Naive thymus-derived CD8-positive, alpha-beta T cell (primary cell): ENCODE measurements at places on chromosomes 6 and 20.

DNA sequence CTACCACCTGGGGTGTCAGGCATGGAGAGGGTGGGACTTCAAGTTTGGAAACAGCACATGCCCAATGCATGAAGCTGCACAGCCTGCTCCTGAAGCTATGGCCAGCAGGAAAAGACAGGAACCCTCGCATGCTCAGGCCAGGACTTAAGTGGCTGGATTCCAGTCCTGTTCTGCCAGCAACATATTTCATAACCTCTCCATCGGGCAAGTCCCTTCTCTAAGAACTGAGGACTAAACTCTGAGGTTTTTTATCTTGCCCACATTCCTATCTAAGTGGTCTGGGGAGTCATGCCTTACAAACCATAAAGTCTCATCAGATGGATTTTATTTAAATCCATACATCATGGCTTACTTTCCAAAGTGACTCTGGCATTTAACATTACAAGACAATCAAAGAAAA, 27.5 kb upstream of the AGPAT4 start:
- H3K4me3 ChIP-seq: no peak overlapping the region
- no peak overlapping the region for H3K27ac ChIP-seq
- H3K4me1 ChIP-seq: no peaks in the 10 kb centered on the region
- DNase-seq: no peak

DNA sequence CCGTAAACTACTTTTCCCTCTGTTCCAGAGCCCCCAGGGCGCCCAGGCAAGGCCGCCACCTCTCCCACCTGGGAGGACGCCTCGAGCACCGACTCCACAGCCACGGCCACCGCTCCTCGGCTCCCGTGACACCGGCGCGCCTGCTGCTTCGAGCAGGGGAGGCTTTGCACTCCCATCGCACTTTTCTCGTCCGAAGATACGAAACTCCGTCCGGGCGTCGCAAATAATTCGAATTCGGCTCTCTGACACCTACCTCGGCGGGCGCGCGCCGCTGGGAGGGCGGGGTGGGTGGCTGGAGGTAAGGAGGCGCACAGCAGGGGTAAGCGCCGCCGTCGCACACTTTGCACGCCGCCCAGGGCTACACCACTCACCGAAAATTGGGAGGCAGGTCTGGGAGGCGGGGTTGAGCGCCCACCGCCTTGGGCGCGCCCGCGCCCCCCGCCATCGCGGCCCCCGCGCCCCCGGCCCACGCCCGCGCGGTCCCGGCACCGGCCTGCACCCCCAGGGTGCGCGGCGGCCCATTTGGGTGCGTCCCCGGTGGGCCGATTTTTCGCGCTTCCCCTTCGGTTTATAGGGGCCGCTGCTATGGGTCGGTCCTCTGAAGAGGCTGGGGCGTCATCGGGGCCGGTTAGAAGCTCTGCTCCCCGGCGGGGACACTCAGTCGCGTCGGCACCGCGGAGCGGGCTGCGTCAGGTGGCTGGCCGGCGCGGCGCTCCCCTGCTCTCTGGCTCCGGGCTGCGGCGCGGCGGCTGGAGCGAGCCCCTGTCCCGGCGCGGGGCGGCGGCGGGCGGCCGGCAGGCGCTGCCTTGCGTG, 36.2 kb downstream of the GNAS start:
- H3K4me1 ChIP-seq: peaks cover 22% of the 10 kb centered on the region
- H3K27ac ChIP-seq: no peak overlapping the region
- H3K27me3 ChIP-seq: no peaks in the 10 kb centered on the region
- no peaks in the 10 kb centered on the region for H3K36me3 ChIP-seq
- H3K4me3 ChIP-seq: peak overlapping the region; percentile 81
- peak; percentile 75 for DNase-seq

- H3K4me3 ChIP-seq: no peak overlapping the region
- no peaks in the 10 kb centered on the region for H3K27me3 ChIP-seq
- H3K36me3 ChIP-seq: peaks cover 8% of the 10 kb centered on the region
- DNase-seq: no peak
- H3K27ac ChIP-seq: no peak overlapping the region
Measured at GRCh38 chr6:38001386-38001785, 181.9 kb downstream of the ZFAND3 start.

- H3K36me3 ChIP-seq: no peaks in the 10 kb centered on the region
- no peak overlapping the region for H3K27ac ChIP-seq
- H3K4me3 ChIP-seq: no peak overlapping the region
- H3K4me1 ChIP-seq: no peaks in the 10 kb centered on the region
Measured at GRCh38 chr6:99092461-99092860, 144.7 kb upstream of the FBXL4 start.

DNA sequence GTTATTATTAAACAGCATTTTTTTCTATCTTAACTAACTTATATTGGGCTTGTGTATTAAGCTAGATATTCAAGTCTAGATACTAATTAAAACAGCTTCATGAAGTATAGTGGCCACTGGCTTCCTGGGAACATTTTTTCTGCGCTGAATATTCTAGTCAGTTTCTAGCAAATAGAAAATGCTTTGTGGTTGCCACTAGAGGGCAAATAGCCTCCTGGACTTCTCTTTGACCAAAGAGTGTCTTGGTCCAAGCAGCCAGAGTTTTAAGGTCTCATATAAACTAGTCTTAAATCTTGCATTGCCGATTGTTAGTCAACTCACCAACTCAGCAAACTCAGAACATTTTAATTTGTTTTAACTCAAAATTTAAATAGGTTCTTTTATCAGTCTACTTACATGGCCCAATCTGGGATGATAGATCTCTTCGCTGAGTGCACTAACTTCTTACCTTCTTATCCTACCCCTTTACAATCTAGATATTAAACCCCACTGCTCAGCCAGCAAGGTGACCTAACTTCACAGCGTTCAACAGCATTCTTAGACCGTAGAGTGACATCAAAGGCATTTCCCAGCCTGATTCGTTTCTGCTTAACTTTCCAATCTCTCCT, 24.6 kb upstream of the ID4 start:
- no peaks in the 10 kb centered on the region for H3K4me1 ChIP-seq
- no peak overlapping the region for H3K4me3 ChIP-seq
- no peaks in the 10 kb centered on the region for H3K36me3 ChIP-seq
- H3K27me3 ChIP-seq: no peaks in the 10 kb centered on the region
- H3K27ac ChIP-seq: no peak overlapping the region

- no peak overlapping the region for H3K27ac ChIP-seq
- no peaks in the 10 kb centered on the region for H3K36me3 ChIP-seq
- no peak overlapping the region for H3K4me3 ChIP-seq
- no peaks in the 10 kb centered on the region for H3K4me1 ChIP-seq
- no peak for DNase-seq
- H3K27me3 ChIP-seq: no peaks in the 10 kb centered on the region
Measured at GRCh38 chr6:40807484-40807883, 220.3 kb upstream of the LRFN2 start.

- H3K4me3 ChIP-seq: no peak overlapping the region
- H3K27me3 ChIP-seq: peaks cover 10% of the 10 kb centered on the region
- H3K27ac ChIP-seq: no peak overlapping the region
- no peak for DNase-seq
Measured at GRCh38 chr6:110486756-110487155, 10.3 kb upstream of the SLC22A16 start.

DNA sequence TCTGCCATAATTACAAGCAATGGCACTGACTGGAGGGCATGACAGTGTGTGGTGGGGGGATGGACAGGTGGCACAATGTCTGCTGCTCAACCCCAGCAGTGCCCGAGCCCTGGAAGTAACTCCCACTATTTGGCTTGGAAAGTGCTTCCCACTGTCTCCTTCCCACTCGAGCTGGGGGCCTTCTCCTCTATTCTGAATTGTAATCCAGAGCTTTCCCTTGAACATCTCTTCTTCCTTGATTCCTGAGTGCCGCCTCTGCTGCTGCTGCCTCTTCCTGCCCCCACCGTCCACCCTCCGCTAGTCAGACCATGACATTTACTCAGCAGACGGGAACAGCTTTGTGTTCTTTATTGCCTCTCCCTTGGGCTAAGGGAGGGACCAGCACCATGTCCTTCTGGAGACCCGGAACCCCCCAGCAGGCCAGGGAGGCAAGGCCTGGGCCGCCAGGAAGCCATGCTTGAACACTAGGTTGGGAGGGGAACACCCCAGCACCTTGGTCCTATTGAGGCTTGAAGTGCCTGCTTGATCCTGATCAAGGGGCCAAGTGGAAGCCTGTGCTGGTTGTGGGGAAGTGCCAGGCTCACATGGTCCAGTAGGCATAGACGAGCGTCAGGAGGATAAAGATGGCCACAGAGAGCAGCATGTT, 17.0 kb downstream of the CCDC167 start:
- peaks cover 40% of the 10 kb centered on the region for H3K36me3 ChIP-seq
- peaks cover 1% of the 10 kb centered on the region for H3K4me1 ChIP-seq
- no peak overlapping the region for H3K27ac ChIP-seq
- no peak overlapping the region for H3K4me3 ChIP-seq
- no peak for DNase-seq

DNA sequence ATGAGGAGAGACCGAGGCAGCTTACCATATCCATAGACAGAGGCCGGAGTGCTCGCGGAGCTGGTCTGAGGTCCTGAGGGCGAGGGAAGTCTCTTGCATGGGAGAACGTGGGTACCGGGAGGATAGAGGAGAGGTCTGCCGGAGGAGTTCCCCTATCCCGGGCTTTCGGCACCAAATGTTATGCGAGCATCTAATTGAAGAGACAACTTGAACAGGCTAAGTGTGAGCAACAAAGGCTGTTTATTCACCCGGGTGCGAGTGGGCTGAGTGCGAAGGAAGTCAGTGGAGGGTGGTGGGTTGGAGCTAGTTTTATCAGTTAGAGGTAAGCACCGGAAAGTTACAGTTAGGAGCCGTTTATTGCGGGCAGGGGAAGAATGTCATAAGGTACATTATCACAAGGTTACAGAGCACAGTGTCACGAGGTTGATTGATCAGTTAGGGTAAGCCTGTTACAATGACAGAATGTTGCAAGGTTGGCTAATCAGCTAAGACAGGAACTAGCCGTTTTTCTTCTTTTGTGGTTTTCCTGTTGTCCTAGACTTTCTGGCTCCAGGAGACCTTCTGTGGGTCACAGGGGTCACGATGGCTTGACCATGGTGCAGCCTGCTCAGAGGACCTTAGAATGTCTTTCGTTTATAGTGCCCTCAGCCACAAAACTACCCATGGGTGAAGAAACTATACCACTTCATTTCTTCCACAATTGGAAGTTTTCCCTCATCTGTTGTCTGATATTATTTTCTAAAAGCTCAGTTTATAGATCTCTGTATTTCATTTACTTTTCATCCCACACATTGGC, 746.0 kb upstream of the ADGRB3 start:
- no peaks in the 10 kb centered on the region for H3K36me3 ChIP-seq
- H3K27ac ChIP-seq: no peak overlapping the region
- H3K27me3 ChIP-seq: no peaks in the 10 kb centered on the region
- no peak overlapping the region for H3K4me3 ChIP-seq
- DNase-seq: no peak

DNA sequence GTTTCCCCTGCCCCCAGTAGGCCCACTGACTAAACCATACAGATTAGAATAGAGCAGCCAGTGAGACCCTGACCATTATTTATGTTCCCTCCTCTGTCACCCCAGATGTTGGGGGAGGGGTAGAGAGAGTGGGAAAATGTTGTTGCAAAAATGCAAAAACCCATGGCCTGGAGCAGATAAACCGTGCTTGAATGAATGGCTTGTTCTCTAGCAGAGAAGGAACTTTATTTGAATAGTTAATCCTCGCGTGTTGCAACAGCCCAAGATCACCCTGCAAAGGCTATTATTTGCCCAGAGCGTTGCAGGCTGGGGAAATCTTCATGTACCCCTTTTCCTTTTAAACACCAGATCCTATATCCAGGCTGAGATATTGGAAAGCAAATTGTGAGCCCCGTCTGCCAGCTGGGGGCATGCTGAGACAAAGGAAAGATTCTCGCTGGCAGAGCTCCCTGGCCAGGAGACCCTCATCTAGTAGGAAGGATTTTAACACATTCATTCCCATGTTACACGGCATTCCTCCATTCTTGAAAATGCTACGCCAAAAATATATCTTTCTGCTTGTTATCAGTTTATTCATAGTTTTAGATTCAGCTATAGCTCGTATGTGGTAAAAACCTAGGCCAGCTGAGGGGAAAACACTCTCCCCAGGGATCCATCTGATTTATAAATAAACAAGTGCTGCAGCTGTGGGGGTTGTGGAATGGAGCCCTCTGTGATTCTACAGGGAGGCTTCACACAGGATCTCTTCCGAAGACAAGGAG, 53.0 kb downstream of the LINC00237 start:
- H3K36me3 ChIP-seq: no peaks in the 10 kb centered on the region
- H3K27ac ChIP-seq: no peak overlapping the region

DNA sequence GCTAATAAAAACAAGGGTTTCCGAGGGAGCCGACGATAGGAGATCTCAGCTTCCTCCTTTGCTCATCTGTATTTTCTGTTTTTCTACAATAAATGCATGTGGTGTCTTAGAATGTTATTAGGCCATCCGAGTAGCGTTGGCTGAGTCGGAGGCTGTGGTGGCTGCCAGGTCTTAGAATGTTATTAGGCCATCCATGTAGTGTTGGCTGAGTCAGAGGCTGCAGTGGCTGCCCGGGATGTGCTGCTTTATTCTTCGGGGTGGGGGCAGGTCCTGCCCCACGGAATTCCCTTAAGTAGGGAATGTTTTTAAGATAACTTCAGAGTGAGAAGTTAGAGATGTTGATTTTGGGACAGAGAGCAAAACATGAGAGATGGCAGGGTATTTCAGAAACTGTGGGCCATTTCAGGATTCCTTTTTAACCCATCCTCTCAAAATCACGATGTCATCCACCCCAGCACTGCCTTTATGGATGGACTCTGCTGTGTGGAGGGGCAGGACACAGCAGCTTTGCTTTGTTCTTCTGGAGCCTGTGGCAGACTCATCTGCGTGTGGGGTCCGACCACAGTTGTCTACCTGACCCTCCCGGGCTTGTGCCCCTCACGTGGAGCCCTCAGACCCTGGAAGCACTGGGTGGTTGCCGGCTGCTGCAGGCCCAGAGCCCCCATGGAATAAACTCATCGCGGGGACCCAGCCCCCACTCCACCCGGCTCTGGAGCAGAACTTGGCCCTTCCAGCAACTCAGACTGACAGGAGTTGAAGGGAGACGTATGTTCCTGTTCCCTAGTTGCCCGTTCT, 20.4 kb downstream of the OSBPL2 start:
- no peak overlapping the region for H3K27ac ChIP-seq
- no peak for DNase-seq
- H3K36me3 ChIP-seq: no peaks in the 10 kb centered on the region
- no peak overlapping the region for H3K4me3 ChIP-seq
- H3K4me1 ChIP-seq: peaks cover 7% of the 10 kb centered on the region
- no peaks in the 10 kb centered on the region for H3K27me3 ChIP-seq

DNA sequence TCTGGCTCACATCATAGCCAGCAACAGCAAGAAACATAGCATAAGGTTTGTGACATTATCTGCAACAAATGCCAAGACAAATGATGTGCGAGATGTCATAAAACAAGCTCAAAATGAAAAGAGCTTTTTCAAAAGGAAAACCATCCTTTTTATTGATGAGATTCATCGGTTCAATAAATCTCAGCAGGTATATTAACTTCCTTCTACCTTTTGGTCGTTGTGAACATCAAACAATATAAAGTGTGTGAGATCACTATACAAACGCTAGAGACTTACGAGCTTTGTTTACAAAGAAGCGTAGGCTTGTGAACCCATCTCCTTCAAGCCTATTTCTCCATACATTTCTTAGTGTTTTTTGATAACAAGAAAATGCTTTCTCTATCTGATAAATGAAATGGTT, 3.5 kb downstream of the WRNIP1 start:
- H3K27me3 ChIP-seq: no peaks in the 10 kb centered on the region
- H3K27ac ChIP-seq: peak overlapping the region; percentile 71
- H3K4me3 ChIP-seq: peak overlapping the region; percentile 94
- no peak for DNase-seq
- H3K4me1 ChIP-seq: peaks cover 32% of the 10 kb centered on the region

GRCh38 chr6:125273965-125274364, 27.8 kb downstream of the HDDC2 start:
- H3K27ac ChIP-seq: no peak overlapping the region
- no peak for DNase-seq
- H3K4me1 ChIP-seq: peaks cover 7% of the 10 kb centered on the region
- peaks cover 16% of the 10 kb centered on the region for H3K36me3 ChIP-seq
- no peak overlapping the region for H3K4me3 ChIP-seq
